GM18507 (cell line): ENCODE measurements at places on chromosomes 5 and 9.

DNA sequence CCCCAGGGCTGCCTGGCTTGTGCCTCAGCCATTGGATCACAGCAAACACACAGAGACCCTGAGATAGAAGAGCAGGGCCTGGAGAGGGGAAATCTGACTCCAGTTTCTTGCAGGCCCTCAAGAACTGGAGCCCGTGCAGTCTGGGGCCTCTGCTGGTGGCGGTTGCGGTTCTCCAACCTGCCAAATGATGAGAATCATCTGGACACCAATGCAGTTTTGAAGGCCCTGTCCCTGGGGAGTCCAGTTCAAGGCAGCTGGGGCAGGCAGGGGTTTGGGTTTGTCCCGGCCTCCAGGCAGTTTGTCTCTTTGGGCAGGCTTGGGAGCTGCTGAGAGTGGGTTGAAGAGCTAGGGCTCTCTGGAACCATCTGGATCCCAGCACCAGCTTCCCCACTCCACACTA, 7.4 kb downstream of the NKX2-5 start:
- no peak for DNase-seq

- DNase-seq, result no peak
These were observed 14.3 kb upstream of the RANBP6 start for GRCh38 chr9:6029604-6030274.

- DNase-seq, result no peak
These were observed at the start of gene EDIL3 for GRCh38 chr5:84384604-84385575. Gene EDIL3 (minus strand): TSS chr5:84384880. CDS start chr5:84384374, 506 bp downstream.

DNA sequence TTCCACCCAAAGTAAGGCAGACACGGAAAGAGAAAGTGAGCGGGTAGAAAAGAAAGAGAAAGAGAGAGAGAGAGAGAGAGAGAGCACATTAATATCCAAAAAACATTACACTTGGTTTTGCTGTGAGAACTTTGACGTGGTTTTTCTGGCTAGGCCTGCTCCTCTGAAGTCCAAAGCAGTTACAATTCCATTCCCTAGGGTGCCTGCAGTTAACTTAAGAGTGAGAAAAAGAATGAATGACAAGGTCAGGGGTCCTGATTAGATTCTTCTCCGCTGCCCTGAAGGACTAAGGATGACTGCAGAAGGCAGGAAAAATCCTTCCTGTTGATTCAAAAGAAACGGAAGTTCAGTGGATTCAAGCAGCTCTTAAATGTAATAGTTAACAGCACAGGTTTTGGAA, 589.8 kb downstream of the PRELID2 start:
- DNase-seq, result no peak

GRCh38 chr9:109453210-109453842, 44.8 kb downstream of the PTPN3 start:
- DNase-seq, result no peak

GRCh38 chr5:56476487-56476856, 243.3 kb upstream of the ANKRD55 start:
- DNase-seq, result no peak

GRCh38 chr5:79707535-79707934, 17.9 kb downstream of the CMYA5 start:
- DNase-seq, result no peak

DNA sequence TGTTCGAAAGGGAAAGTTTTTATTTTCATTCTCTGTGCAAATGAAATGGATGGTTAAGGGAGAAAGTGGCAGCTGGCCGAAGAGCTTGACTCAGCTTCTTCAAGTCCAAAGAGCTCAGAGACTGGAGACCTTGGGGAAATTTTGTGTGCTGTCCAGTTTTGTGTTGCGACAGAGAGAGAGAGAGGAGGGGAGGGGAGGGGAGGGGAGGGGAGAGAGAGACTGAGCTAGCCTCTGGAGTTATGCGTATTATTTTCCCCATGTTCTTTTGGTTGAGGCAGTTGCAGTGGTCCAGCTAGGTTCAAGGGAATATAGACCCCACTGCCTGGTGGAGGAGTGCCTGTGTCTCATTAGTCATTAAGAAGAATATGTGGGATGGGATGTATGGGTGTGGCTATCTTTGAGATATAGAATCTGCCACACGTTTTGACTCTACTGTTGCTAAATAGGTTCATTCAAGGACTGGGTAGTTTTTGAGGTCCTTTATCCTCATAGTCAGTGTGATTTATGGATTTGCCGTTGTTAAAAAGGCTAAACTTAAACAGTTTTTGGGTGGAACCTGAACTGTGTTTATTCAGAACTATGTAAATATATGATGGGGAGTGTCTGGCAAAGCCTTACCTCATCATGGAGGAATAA, 69.7 kb downstream of the ARHGAP26 start:
- DNase-seq, result no peak

DNA sequence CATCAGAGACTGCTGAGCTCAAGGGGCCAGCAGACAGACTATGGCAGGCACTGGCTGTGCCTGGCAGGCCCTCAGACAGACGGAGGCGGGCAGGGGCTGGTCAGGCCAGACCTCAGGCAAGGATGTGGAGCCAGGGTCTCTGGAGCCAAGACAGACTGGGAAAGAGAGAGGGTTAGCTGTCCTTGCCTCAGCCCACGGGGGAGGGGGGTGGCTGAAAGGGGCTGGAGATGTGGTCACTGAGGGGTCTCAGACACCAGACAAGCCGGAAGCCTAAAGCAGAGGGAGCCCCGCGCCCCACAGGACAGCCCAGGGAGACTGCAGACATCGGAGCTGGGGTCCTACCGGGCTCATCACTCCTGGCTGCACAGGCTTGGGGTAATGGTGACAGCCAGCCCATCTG, 141.2 kb upstream of the FOXD4L5 start:
- no peak for DNase-seq

GRCh38 chr5:154053468-154053867, 14.7 kb downstream of the MFAP3 start:
- DNase-seq, result no peak

DNA sequence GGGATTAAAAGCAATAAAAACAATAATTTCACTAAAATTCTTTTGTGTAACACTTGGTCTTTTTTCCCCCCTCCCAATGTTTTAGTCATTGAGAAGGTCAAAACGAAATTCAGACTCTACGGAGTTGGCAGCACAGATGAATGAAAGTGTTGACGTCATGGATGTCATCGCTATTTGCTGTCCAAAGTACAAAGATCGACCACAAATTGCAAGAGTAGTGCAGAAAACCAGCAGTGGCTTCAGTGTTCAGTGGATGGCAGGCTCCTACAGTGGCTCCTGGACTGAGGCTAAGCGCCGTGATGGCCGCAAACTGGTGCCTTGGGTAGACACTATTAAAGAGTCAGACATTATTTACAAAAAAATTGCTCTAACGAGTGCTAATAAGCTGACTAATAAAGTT, 184.7 kb downstream of the CPLANE1 start:
- no peak for DNase-seq

GRCh38 chr9:19828576-19829109, 39.8 kb upstream of the SLC24A2 start:
- no peak for DNase-seq

GRCh38 chr5:116375926-116376325, 198.7 kb downstream of the SEMA6A start:
- DNase-seq, result no peak

DNA sequence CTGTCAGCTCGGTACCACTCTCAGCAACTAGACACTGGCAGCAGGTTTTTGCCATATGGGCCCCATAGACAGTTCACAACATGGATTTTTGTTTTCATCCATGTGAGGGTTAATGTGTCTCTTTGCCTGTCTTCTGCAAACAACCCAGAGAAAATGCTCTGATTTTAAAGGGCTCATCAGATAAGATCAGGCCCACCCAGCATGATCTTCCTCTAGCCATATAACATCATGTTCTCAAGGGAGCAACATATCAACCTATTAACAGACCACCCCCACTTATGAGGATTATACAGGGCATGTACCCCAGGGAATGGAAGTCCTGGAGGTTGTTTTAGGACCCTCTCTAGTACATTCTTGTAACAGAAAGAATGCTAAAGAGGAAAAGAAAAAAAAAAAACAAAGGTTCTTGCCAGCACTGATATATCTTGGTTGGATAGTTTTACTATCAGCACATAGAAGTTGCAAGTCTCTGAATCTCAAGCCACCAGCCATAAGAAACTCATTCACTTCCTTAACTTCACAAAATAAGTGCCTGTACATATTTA, 1015.1 kb downstream of the TLE4 start:
- DNase-seq, result no peak

- no peak for DNase-seq
These were observed 190.2 kb upstream of the NR3C1 start for GRCh38 chr5:143593723-143594122.

DNA sequence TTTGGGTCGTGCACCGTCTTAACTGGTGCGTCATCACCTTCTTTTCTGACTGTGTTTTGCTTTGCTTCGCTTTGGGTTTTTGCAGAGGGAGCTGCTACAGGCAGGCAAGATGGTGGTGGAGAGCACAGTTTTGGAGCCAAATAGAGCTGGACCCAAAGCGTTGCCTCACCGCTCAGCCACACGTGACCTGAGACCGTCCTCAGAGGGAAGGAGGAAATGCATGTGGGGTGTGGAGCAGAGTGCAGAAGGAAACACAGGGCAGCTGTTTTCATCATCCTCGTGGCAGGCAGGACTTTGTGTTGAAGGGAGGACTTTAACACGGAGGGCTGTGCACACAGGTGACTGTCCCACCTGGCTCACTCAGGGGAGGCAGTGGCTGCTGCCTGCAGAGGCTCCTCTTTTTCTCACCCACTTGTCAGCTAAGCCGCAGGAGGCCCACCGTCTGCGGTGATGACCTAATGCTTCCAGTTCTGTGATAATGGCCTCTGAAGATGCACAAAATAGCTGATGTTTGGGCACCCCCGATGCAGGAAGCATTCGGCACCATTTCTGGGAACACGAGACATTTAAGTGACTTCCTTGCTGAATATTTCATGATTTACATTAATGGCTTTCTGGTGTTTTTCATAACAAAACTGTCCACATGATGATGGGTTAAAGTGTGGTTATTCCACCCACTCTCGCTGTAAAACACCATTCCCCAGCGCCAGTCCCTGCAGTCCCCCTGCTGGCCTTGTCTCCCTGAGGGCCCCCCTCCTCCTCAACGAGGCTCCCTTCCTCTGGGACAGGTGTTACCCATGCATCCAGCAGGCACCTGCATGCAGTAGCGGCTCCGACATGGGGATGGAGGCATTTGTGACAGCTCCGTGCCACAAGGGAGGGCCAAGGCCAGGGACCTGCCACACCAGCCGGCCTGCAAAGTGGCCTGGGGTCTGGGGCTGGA, 12.4 kb upstream of the UBAC1 start:
- no peak for DNase-seq

- no peak for DNase-seq
These were observed 661 bp downstream of the NSMF start for GRCh38 chr9:137458194-137459151.

- DNase-seq, result no peak
These were observed 77.5 kb downstream of the PPARGC1B start for GRCh38 chr5:149807614-149808013.

GRCh38 chr5:93635991-93636390, 53.0 kb downstream of the NR2F1 start:
- DNase-seq, result no peak

- no peak for DNase-seq
These were observed 32.7 kb upstream of the SLCO6A1 start for GRCh38 chr5:102531506-102531905.

DNA sequence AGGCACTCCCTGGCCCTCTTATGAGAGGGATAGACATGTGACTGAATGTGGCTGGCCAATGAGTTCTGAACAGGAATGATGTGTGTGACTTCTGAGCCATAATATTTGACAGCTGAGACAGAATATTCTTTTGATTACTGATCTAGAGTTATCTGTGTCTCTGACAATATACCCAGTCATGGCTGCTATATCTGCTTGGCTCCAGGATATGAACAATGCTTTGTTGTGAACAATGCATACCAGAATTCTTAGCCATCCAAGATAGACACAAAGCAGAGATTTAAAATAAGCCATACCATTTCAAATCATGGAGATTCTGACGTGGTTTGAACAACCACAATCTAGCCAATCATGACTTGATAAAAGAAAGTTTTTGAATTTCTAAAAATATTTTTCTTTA, 840.3 kb upstream of the SEMA6A start:
- DNase-seq, result no peak

DNA sequence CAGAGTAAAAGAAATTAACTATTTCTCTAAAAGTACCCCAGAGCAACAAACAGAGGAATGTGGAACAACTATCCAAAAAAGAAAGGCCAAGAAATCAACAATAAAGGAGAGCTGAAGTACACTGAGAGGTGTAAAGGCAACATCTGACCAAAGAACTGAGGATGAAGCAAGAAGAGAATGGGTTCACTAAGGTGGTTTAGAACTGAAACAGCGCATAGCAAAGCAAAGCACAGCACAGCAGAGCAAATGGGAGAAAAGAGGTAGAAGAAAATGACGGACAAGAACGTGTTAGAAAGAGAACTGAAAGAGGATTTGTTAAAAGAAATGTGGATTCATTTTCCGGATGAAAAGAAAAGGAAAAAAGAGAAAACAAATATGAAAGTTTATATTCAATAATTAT, 25.8 kb downstream of the RFX3 start:
- DNase-seq, result no peak

- no peak for DNase-seq
These were observed 121.0 kb downstream of the FEM1C start for GRCh38 chr5:115423541-115423940.

DNA sequence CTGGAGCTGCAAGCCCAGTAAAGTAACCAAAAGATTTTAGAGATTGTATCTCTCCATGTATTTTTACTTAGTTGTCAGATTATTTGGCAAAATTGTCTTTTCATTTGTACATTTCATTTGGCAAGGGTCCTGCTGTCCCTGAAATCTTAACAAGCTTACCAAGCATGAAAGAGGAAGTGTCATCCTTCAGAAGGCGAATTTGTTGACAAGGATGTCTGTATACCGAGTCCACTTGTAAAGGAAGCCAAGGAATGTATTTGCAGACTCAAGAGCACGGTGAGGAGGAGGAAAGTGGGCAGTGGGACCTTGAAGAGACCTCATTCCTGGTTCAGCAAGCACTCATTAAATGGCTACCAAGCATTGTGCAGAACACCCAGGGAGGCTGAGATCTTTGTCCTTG, 7.5 kb upstream of the OTULINL start:
- no peak for DNase-seq

DNA sequence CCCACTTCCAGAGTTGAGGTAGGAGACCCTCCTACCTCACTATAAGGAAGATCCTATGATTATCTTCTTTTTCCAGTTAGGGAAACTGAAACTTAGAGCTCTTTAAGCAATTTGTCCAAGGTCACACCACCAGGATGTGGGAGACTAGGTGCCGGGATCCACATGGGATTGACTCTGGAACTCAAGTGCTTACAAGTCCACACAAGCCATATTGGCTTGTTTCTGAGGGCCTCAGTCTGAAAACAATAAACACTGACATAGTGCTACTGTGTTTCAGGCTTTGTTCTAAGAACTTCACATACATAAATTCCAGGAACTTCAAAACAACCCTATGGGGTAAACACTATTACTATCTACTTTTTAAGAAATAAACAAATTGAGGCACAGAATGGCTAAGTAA, 481.3 kb downstream of the ZSWIM6 start:
- no peak for DNase-seq

GRCh38 chr9:124399323-124399967, 15.8 kb downstream of the PSMB7 start:
- no peak for DNase-seq

- DNase-seq, result no peak
These were observed 185.5 kb downstream of the RGS3 start for GRCh38 chr9:113649054-113649453.
